Stimulated activated CD4-positive, alpha-beta T cell treated with anti-CD3 and anti-CD28 coated beads, Interleukin-12 subunit alpha, Interleukin-12 subunit beta, amount 100 ng/mL, for 24 hours (primary cell): ENCODE measurements at places on chromosomes 3 and 15.

GRCh38 chr15:80618685-80619400 lies 76.3 kb upstream of the ABHD17C start:
- DNase-seq, result no peak

GRCh38 chr15:93152360-93152759 lies 63.3 kb upstream of the RGMA start:
- no peak for DNase-seq

- no peak for DNase-seq
Measured at GRCh38 chr3:133521946-133522345, 51.5 kb upstream of the CDV3 start.

DNA sequence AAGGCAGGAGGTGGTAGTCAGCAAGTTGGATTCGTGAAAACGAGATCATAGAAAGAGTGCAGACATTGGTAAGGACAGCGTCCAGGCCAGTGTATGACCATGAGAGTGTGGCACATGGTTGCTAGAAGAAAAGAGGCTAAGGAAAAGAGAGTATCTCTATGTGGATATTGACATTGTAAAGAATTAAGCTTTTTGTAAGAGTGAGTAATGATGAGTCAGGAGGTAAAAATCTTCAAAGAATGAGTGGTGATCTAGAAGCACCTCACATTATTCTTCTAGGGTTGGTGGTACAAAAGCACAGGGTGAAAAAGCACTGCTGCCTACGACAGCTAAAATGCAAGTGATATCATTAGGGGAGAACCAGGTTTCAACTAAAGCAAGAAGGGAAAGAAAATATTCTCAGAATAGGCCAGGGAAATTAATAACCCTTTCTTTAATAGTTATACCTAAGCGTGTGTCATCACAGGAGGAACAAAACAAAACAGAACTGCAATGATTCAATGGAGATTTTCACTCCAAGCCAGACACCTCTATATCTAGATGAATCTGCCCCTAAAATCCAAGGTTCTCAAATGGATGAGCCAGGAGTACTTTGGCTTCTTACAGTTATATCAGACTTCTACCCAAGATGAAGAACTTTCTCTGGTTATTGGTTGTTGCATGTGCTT lies 884.7 kb downstream of the NAALADL2 start:
- DNase-seq, result no peak

DNA sequence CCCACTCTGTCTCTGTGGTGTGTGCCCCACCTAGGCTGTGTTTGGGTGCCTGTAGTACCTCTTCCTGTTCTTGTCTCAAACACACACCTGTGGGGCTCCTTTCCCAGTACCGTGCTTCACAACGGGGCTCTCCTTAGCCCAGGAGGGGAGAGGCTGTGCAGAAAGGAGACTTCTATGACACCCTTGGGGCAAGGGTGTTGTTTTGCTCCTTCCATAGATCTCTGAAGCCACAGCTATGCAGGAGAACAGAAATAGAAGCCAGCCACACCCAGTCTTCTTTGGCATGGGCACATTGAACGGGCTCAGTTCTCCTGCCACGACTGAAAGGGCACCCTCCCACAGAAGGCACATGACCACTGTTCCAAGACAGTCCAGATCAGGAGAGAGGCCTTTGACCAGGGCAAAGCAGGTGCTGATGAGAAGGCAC lies 74.3 kb downstream of the LIPC start:
- DNase-seq, result no peak

DNA sequence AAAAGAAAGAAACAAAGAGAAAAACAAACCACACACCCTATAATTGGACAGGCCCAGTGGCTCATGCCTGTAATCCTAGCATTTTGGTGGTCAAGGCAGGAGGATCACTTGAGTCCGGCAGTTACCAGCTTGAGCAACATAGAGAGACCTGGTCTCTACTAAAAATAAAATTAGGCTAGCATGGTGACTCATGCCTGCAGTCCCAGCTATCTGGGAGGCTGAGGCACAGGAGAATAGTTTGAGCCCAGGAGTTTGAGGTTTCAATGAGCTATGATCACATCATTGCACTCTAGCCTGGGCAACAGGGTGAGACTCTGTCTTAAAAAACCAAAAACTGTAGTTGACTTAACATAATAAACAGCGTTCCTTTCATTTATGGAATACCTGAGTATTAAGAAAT lies 72.3 kb upstream of the ST3GAL6 start:
- no peak for DNase-seq

GRCh38 chr15:35693286-35693685 lies 147.3 kb upstream of the DPH6 start:
- no peak for DNase-seq

DNA sequence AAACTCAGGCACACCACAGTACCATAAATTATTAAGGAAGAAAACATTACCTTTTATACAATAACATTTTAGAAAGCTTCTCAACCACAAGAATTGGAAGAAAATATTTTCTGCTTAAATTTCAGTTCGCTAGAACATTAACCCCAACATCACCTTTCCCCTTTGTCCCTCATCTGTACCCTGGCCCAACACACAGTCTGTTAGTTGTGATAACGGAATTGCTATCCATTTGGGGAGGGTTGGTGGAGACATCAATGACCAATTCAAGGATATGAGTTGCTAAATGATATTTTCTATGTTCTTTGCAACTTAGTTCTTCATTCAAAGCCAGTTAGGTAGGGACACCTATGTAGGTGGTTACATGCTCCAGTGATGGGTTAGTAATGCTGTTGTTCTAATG lies 5.8 kb downstream of the EID1 start:
- DNase-seq, result no peak

DNA sequence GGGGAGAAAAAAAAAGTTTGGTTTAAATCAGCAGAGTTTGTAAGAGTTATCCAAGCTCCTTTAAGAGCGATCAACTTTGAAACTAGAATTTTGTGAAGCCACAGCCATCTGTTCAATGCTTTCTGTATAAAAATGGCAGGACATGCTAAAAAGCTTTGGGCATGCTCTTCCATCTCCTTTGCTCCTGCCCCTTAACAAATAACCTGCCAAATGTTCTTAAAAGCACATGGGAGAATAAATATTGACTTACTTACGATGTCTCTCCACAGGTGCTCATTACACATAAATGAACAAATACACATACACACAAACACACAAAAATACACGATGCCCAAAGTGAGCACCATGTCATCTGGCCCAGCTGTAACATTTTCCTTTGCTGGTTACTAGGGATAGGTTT lies 211.8 kb upstream of the DPH6 start:
- no peak for DNase-seq

GRCh38 chr3:47515864-47516319 lies 2.4 kb upstream of the ELP6 start:
- no peak for DNase-seq

DNA sequence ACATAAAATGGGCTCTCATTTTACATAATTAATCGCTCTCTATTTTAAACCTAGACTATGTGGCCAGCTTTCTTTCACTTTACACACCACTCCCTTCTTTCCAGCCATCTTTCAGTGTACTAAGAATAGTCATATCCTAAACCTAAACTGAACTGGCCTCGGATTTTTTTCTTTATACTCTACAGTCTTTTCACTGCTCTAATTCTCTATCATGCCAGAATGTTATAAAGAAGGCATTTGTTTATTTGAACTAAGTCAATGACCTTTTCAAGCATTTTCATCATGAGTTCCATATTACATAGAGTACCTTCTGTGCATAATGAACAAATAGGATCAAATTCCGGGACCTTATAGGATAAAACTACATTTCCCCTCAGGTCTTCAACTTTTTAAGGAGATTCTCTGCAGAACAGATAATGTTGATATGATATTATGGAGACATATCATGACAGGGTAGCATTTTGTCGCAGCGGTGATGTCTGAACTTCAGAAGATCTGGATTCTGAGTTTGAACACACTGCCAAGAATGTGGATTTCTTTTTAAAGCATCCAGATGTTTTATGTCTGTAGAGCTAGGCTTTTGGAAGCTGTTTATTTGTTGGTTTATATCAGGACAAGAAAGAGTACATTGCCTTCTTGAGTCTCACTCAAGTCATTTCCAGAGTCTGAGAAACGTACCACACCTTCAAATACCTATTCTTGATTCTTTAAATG lies 1047.3 kb downstream of the MCTP2 start:
- no peak for DNase-seq

GRCh38 chr3:21587894-21588293 lies 163.1 kb downstream of the ZNF385D start:
- no peak for DNase-seq

DNA sequence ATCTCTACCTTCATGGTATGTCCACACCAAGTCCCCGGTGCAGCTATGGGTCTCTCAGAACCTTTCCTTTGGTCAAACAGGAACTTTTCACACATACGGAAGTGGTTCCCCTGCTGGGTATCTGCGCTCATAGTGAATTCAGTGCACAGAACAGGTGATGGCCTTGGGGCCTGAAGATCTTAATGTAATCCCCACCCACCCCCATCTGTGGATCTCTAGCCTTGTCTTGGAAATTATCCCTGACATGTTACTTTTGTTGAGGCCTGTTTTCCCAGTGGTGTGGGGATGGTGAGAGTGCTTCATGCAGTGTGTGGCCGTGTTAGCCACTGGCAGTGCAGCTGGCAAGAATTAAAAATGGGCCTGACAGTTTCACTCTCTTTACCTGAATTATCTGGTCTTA lies 71.9 kb upstream of the MYZAP start:
- DNase-seq, result no peak

DNA sequence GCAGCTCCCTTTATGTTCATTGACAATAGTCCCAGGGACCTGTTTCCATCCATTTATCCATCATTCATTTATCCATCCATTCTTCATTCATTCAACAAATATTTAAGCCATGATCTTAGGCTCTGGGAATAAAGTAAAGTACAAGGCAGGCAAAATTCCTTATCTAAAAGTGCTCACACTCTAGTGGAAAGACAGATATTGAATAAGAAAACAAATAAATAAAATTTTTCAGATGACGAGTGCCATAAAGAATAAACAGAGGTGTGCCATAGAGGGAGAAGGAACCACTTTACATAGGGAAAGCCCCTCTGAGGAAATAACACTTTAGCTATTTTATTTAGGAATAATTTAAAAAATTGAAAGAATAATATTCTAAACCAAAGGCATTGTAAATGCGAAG lies 76.2 kb downstream of the COL8A1 start:
- no peak for DNase-seq

- no peak for DNase-seq
Measured at GRCh38 chr3:141391991-141392316, 23.6 kb downstream of the ZBTB38 start.

- no peak for DNase-seq
Measured at GRCh38 chr15:95018888-95019545, 787.7 kb downstream of the MCTP2 start.

DNA sequence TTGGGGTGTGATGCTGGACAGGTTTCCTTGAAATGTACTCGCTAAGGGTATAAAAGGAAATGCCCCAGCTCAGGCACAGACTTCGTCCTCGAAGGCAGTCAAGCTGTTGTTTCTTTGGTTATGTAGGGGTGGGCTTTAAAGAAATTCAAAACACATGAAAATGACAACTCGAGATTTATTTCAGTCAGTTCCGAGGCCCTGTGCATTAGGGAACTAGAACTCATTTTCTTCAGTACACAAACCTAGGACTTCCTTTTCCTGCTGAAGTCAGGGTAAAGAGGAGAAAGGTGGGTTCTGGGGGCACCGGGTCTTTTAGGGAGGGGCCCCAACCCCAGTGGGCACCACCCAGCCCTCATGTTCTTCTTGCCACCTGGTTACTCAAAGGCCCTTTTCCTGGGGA lies 7.7 kb downstream of the CCR9 start:
- DNase-seq, result no peak

DNA sequence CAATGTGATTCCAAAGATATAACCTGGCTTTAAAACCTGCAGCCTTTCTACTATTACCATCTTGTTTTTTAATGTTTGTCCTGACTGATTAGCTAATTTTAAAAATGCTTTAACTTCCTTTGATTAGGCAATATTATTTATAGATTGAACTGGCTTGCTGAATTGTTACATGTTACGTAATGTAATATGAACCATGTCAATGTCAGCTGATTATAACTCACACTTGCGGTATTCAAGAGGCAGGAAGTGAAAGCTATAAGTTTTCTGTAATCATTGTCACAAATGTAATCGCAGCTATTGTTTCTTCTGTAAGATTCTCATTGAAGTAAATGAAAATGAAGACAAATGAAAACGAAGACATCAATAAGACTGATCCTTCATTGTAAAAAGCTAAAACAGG lies 146.8 kb downstream of the ROBO2 start:
- DNase-seq, result no peak

DNA sequence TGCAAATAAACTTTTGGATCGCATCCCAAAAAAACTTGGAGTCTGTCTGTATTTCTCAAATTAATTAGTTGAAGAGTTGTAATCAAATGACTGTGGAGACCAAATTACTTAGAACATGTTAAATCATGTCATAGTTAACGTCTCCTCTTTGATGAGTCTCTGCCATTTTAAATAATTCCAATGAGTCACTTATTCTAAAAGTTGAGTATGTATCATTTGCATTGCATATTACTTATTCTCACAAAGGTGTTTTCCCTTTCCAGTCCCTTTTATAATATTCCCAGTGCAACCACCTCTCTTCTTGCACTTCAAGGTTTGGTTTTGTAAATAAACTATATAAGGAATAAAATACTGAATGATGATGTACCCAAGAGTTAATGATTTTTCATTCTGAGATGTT lies 36.0 kb upstream of the MBNL1 start:
- DNase-seq, result no peak

GRCh38 chr3:40310705-40311104 lies 1.2 kb downstream of the EIF1B start:
- DNase-seq, result no peak

GRCh38 chr3:164371681-164372080 lies 706.6 kb downstream of the SI start:
- no peak for DNase-seq

GRCh38 chr3:48656841-48657281 lies 5.8 kb downstream of the CELSR3 start:
- no peak for DNase-seq

DNA sequence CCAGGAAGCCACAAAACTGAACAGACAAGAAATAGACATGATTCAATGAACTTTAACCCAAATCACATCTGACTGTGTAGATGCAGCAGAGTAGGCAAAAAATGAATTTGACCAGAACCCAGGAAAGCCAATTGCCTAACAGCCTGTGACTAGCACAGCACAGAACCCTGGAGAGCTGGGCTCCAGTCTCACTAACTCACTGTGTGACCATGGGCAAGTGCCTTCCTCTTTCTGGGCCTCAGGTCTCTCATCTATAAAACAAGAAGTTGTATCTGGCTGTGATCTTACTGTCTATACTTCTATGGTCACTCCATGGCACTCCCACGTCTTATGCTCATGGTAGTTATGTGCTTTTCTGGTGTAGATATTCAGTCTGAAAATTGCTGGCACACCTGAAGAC lies 48.1 kb upstream of the USP3 start:
- no peak for DNase-seq

GRCh38 chr3:156750874-156751245 lies 75.3 kb upstream of the LEKR1 start:
- DNase-seq, result no peak

GRCh38 chr15:26438316-26438715 lies 334.6 kb downstream of the GABRB3 start:
- no peak for DNase-seq

DNA sequence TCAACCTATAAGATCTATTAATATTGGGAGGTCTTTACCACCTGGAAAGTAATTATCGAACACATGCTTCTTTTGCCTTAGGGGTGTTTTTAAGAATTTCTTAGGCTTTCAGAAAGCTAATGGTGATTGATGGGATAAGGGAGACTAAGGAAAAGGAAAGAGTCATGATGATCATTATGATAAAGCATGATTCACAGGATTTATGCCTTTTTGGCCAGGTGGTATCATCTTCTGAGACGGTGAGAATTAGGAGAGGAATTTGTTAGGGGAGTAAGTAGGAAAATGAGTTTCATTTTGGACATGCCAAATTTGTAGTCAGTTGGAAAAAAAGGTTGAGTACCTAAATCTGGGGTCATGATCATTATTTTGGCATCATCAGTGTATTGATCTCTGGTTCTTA lies 8.9 kb downstream of the ARMC8 start:
- DNase-seq, result no peak
